ENCODE measurements at places on chromosomes 5 and 9.

- no peak for DNase-seq
Measured at GRCh38 chr9:116877072-116877471, 190.0 kb downstream of the TRIM32 start.

GRCh38 chr5:179974946-179975712 lies 67.4 kb upstream of the TBC1D9B start:
- DNase-seq, result no peak

DNA sequence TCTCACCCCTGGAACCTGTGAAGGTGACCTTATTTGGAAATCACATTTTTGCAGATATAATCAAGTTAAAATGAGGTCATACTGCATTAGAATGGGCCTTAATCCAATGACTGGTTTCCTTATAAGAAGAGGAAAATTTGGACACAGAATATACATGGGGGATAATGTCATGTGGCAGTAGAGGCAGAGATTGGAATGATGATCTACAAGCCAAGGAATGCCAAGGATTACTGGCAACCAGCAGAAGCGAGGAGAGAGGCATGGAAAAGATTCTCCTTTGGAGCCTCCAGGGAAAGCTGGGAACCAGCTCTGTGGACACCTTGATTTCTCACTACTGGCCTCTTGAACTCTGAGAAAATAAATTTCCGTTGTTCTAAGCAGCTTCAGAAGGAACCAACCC lies 20.2 kb upstream of the CEP78 start:
- peak; percentile 15 for DNase-seq

DNA sequence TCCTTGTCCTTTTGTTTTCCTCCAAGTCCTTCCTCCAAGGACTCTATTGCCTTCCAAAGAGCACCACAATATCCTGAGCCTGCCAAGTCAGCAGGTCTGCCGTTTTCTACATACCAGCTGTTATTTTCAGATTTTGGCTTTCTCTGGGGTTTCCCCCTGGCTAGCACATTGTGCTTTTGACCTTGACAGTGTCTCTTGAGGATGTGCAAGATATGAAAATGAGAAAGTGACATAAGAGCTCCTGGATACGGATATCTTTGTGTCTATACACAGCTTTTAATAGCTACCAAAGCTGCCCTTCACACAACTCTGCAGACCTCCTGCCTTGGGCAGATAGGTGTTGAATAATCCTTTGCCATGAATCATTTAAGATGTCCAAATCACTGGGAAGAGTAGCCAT lies 67.0 kb downstream of the HAPLN1 start:
- no peak for DNase-seq

DNA sequence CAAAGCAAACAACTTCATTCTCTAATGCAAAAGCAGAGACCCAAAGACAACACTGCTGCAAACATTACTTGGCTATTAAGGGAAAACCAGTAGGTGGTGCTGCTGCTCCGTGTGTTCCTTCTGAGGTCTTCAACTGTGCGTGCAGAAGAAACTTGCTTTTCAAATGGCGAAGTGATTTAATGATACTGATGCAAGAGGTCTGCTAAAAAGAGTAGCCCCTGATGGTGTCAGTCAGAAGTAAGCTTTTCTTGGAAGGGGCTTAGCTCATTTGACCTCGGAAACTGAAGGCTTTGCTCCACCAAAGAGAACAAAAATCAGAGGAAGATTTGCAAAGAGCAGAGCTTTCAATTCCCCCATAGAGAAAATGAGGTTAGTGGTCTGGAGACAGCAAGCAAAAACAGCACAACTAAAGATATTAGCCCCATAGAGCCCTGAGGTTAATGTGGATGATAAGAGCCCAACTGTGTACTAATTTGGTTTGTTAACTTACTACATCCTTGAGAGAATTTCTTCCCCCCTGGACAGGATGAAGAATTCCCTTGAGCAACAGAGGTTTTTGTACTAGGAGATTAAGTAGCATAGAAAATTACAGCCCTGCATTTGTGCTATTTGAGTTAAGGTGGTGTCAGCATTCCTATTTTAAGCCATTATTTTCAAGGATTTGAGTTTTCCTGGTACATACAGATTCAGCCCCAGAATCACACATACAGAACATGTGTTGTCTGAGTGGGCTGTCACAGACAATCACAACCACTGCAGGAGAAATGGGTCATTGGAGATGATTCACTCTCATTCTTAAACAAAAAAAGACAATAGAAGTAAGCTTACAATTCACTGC lies 153.2 kb upstream of the C9orf72 start:
- peak; percentile 61 for DNase-seq

GRCh38 chr9:77402286-77402685 lies 225.0 kb downstream of the VPS13A start:
- peak; percentile 6 for DNase-seq

DNA sequence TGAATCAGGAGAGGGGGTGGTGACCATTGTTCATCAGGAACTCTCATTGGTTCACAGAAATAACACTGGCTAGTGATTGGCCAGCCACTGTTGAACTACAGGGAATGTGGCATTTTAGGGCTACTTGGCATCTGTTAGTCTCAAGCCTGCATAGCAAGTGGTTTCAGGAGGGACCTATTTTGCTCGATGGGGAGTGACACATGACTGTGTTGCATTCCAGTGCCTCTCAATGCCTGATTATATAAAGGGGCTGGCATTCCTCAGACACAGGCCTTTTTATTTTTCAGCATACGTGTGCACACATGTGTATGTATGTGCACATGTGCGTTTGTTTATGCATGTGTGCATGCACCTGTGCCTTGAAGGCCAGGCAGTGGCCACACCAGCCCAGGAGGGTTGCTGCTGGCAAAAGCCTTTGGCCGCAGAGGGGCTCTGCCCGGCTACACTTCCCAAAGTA lies 23.2 kb downstream of the FGD3 start:
- peak; percentile 31 for DNase-seq

DNA sequence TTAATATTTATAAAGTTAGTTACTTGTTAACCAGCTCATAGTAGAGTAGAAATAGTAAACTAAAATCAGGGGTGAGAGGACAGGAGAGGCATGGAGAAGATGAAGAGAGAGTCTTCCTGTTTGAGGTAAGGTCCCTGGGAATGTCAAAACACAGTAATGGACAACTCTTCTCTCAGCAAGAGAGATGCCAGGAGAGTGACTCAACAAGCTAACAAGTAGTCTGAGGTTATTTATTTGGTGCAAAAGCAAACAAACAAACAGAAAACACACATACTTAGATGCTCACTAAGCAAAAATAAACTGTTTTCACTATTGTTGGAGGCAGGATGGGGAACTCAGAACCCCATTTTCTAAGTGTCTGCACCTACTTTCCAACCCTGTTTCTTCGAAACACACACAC lies 333.2 kb upstream of the RFX3 start:
- no peak for DNase-seq

GRCh38 chr5:150097152-150097551 lies 10.8 kb upstream of the CSF1R start:
- DNase-seq, result no peak

DNA sequence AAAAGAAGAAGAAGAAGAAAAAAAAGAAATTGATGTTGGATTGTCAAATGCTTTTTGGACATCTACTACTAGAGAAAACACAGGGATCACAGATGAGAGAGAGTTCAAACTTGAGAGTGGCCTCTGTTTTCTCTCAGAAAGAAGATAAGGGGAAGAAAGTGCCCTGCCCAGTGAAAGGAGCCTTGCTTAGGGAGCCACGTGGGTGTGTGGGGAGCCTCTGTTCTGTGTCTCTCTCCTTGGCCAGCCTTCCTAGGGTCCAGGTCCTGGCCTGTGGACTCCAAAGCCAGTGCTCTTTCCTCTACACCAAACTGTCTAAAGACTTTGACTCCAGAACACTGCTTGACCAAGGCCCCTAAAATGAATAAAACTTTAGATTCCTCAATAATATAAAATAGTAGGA lies 22.0 kb upstream of the COL15A1 start:
- DNase-seq, result no peak

All from fibroblast of the aortic adventitia (primary cell).